GM23248 (cell line): ENCODE measurements at places on chromosomes 2 and 18. TPM values are rescaled to one million over a fixed set of nuclear protein-coding genes. Genes with fewer than 3 reads are reported as not detected.

GRCh38 chr18:50282521-50283335 is 1.4 kb upstream of the MBD1 start:
- DNase-seq = no peak

DNA sequence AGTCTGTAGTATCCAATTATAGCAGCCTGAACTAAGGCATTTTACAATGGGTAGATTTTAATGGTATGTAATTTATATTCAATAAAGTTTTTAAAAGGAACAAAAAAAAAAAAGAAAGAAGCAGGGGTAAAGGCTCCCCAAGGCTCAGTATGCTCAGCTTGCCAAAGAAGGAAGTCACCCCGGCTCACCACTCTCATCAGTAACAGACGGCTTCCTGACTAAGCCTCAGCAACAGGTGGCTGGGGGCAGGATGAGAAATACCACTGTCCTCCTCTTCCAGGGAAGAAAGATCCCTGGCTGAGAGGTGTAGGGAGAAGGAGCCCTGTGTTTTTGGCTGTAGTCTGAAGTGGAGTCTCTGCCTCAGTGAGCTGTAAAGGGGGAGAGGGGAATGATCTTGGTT is 121.2 kb downstream of the ARHGEF4 start:
- DNase-seq = no peak

GRCh38 chr2:14524041-14524802 is 108.3 kb upstream of the LRATD1 start:
- peak; percentile 79 for DNase-seq

- peak; percentile 94 for DNase-seq
Observed at GRCh38 chr2:179268277-179268925, 3.8 kb upstream of the SESTD1 start.

GRCh38 chr18:50428531-50429206 is 53.8 kb downstream of the SKA1 start:
- peak; percentile 7 for DNase-seq

GRCh38 chr18:5626130-5626880 is 82.5 kb upstream of the EPB41L3 start:
- no peak for DNase-seq

GRCh38 chr2:45889620-45890370 is 238.3 kb downstream of the PRKCE start:
- no peak for DNase-seq

DNA sequence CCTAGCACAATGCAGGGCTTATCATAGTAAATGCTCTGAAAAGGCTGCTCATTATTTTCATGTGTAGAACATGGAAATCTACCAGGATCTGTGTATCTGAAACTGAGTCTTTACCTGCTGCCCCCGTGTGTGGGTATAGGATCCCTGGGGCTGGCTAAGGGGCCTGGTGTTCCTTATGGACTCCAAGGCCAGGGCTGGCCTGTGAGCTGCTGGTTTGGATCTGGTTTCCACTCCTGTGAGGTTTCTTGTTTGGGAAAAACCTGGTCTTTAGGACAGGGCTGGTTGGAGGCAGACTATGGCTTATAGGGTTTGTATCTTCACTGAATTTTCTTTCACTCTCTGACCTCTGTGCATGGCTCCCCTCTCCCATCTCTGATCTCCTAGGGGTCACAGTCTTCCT is 80.8 kb downstream of the DYSF start:
- no peak for DNase-seq

GRCh38 chr2:239550357-239550756 is 149.5 kb upstream of the HDAC4 start:
- peak; percentile 6 for DNase-seq

- no peak for DNase-seq
Observed at GRCh38 chr2:73037947-73038585, 33.4 kb downstream of the SFXN5 start.

DNA sequence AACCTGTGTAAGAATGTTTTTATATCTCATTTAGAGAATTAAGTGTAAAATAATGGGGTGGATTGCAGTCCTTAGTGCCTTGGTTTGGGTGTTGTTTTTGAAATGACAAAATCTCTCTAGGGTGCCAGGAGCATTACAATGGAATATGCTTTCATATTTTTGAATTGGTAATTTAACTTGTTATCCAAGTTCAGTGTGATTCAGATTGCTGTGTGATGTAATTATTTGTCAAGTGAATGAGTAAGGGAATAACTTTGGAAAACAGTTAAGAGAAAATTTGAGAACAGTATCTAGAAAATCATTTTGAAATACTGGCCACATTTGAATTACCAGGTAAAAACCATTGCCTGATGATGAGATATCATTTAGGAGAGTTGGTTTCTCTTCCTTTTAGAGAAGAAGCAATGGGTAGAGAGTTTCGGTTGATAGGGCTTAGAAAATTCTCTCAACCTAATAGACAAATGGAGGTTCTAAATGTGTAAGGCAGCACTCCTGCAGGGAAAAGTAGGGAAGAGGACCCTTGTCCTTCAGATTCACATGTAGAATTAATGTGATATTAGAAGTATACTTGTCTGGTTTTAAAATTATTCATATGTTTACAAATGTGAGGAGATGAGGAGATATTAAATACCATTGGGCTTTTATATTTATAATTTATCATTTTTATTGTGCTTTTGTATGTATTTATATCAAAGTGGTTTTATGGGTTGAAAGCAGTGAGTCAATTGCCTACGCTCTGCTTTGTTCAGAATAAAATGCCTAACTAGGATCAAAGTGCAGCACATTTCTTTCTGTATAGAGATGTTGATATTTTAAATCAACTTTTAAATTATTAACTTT is 124.8 kb downstream of the PHLPP1 start:
- peak; percentile 67 for DNase-seq

Gene AQP12A
- total RNA-seq = not detected in 2 replicates

Gene STPG4
- total RNA-seq = not detected in 2 replicates

Gene SERPINE2
- total RNA-seq = 1,671 and 1,864 TPM in 2 replicates

Gene GTF2A1L
- total RNA-seq = 0.13 and 0.76 TPM in 2 replicates

Gene ANKRD23
- 0.76 and 1.1 TPM in 2 replicates for total RNA-seq
